ENCODE measurements at places on chromosomes 7 and 10. TPM values are rescaled to one million over a fixed set of nuclear protein-coding genes. Genes with fewer than 3 reads are reported as not detected.

The MRPS17 gene
- total RNA-seq, result 16.4 TPM

The ADRA2A gene
- not detected for total RNA-seq

The PLEKHS1 gene
- not detected for total RNA-seq

The KCNIP2 gene
- total RNA-seq, result 4.6 TPM

The FOXP2 gene
- total RNA-seq, result not detected

The PON1 gene
- total RNA-seq, result not detected

The CCL24 gene
- total RNA-seq, result not detected

The PIK3CG gene
- total RNA-seq, result 35.5 TPM

The BAIAP2L1 gene
- 1.1 TPM for total RNA-seq

The SNX10 gene
- total RNA-seq, result 56.2 TPM

The SFMBT2 gene
- 23.0 TPM for total RNA-seq

The HTR5A gene
- total RNA-seq, result not detected

The ANK3 gene
- total RNA-seq, result 14.7 TPM

The SEMA3C gene
- total RNA-seq, result not detected

The CCDC3 gene
- total RNA-seq, result 0.07 TPM

The POLR1F gene
- 26.9 TPM for total RNA-seq

The PNLIPRP1 gene
- not detected for total RNA-seq

The LRRD1 gene
- total RNA-seq, result not detected

The TEX36 gene
- total RNA-seq, result not detected
